ENCODE measurements at places on chromosomes 11 and 22.
A peak's percentile ranks its signal among the peaks of the same experiment; 100 is the strongest.

DNA sequence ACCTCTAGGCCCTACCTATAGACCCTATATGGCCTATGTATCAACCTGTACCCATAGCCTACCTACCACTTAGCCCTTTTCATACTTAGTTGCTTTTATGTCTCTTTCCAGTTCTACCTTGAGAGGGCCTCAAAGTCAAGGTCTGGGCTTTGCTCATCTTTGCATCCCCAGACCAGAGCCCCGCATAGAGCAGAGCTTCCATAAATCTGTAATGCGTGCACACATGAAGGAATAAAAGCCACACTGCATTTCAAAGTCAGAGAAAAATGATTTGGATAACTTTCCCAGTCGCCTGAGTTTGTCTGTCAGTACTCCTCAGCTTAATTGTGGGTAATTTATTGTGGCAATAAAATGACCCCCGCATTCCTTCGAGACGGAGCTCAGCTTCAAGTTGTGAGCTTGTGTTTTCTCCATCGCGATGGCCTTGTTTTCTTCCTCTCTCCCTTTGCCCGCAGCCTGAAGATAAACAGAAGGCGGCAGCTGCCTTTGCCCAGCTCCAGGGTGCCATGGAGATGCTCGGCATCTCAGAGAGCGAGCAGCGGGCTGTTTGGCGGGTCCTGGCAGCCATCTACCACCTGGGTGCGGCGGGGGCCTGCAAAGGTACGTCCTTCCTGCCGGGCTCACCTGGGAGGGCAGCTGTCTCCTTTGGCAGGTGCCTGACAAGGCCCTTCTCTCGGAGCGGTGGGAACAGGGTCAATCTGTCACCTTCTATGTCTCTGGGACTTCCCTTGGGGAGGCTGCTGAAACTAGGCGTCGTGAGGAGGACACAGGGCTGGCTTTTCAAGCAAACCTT is 55.7 kb downstream of the MYO18B start:
- DNase-seq = no peak

GRCh38 chr22:50310949-50311444 is 3.6 kb upstream of the PLXNB2 start:
- DNase-seq = peak; percentile 75

DNA sequence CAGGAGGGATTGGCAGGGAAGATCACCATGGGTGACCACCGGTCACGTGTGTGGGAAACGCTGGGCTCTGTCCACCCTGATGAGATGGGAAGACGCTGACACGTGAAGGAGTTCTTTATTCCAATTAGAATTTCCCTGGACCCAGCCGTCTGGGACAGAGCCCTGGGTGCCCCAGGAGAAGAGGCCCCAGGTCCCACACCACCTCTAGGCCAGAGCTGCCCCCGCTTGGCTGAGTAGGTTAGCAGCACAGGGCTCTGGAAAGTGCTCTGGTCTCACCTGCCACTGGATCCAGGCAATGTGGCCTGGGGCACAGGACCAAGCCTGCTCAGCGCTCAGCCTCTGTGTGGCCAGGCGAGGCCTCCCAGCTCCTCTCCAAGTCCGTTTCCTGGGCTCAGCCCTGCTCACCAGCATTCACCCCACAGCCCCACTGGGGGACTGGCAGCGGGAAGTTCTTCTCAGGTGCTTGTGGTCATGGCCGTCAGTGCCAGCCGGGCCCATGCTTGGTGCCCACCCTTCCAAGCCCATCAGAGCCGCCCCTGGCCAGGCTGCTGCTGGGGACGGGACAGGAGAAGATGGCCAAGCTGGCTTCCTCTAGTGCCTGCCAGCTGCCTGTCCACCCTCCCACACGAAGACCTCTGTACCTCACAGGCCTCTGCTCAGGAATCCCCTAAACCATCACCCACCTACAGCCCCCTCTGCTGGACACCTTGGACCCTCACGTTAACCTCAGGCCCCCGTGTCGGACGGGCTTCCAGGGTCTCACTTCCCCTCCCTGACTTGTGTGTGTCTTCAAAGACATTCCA is 62.5 kb upstream of the FGF3 start:
- DNase-seq = peak; percentile 62

DNA sequence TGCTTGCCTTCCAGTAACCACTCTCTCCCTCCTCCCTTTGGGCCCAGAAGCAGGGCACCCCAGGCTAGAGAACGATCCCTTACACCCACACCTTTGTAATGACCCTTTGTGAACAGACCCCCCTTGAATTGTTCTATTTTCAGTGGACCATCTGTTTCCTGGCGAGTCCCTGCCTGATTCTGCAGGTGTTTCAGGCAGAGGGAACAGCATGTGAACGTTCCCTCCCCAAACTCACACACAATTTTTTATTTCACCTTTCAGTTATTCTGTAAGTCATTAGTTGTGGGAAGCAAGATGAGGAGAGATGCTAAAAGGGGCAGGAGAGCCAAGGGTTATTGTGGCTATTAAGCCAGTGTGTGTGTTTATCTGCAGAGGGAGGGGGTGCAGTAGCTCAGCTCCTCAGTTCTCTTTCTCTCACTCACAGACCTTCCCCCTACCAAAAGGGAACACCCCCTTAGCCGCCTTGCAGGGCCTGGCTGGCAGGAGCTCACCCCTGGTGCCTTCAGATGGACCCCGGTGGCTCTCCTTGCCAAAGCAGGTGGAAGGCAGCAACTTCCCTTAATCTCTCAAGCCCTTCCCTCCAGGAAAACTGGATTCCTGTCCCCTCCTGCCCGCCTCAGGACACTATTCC is 64.8 kb upstream of the SPON1 start:
- DNase-seq = no peak

GRCh38 chr11:29093416-29094120 is 923.3 kb downstream of the KCNA4 start:
- DNase-seq = no peak

- DNase-seq = no peak
These were observed 39.4 kb upstream of the PRDM11 start for GRCh38 chr11:45107029-45107428.

DNA sequence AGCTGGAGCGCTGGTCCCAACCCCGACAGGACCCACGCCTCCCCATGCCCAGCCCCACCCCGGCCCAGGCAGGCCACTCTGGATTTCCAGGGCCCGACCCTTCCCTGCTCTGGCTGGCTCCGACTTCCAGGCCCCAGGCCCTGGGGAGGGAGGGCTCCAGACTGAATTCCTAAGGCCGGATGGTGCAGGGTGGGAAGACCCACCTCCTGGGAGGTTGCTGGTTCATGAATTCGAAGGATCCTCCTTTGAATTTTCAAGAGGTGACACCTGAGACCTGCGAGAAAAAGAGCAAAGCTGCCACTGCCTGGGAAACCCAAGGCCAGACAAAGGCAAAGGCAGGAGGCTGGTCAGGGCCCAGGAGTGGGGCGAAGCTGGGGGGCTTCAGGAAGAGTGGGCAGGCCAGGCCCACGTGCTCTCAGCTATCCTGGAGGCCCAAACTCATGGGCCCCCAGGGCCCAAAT is 47.0 kb upstream of the LINC01488 start:
- peak; percentile 28 for DNase-seq

- no peak for DNase-seq
These were observed 37.3 kb downstream of the GALNT18 start for GRCh38 chr11:11584530-11584810.

DNA sequence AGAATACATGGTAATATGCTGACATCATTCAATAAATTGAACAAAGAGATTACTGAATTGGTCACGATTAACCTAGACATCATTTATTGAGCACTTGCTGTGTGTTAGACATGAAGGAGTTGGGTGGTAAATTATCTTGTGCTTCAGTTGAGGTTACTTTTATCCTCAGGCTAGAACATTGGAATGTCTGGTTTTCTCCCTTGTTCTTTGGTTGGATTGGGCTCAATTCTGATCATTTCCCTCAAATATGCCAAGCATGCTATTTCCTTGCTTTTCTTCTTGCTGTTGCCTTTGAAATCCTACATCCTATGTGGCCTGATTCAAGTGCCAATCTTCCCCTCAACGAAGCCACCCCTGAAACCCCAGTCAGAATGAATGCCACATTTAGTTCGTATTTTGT is 65.8 kb downstream of the DEUP1 start:
- DNase-seq = no peak

DNA sequence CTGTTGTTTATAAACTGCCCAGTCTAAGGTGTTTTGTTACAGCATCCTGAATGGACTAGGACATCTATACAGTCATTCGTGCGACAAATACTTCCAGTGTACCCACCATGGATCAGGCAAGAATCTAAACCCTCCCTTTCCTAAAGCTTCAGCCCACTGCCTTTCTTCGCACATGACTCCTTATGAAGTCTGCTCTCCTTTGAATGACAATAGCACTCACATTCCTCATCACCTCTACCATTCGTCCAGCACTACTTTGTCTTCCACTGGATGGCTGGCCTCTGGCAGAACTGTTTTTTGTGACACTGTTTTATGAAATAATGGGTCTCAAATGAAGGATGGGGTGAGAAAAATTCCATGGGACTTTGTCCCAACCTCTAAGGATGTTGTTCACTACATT is 89.8 kb upstream of the LIN7C start:
- no peak for DNase-seq

- no peak for DNase-seq
These were observed 27.9 kb upstream of the KRTAP5-7 start for GRCh38 chr11:71499125-71499524.

DNA sequence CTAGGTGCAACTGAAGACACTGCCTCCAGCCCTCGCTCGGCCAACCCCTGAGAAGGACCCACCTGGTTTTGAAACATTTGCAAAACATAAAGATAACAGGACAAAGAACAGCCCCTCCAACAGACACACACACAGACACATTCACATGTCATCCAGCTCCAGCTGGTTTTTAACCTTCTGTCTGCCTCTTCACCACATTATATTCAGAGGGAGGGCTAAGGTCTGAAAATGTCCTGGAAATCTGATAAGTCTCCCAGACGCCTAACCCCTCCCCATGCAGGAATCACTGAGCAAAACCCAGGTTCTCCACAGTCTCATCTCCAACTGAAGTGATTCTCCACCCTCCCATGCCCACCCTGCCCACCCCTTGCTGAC is 29.4 kb downstream of the PACSIN2 start:
- no peak for DNase-seq

- DNase-seq = peak; percentile 78
These were observed 28.3 kb downstream of the OSBPL5 start for GRCh38 chr11:3136546-3137455.

DNA sequence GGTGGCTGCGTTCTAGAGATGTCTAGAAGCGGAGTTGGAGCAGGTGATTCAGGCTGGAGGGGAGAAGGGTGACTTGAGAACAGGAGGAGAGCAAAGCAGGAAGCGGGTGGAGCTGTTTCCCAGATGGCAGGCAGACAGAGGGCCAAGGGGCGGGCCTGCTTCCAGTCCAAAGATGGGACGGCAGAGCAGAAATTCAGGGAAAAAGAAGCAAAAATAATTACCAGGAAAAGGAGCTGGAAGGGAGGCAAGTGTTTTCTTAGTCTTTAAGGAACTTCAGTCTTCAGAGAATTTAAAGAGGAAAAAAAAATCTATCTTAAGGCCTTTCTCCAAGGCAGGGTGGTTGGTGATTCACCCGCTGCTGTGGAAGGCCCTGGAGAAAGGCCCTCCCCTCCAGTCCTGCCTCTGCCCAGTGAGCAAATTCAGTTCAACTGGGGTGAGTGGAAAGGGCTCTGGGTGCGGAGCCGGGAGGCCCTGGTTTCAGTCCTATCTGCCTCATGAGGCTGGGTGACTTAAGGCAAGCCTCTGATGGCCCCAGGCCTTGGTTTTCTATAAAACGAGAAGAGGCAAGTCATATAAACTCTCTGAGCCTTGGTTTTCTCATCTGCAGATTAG is 4.5 kb upstream of the CREB3L1 start:
- DNase-seq = peak; percentile 64

- no peak for DNase-seq
These were observed 4.9 kb downstream of the PSMD13 start for GRCh38 chr11:241634-242033.

- DNase-seq = no peak
These were observed 6.3 kb upstream of the CASTOR1 start for GRCh38 chr22:30295576-30295975.

DNA sequence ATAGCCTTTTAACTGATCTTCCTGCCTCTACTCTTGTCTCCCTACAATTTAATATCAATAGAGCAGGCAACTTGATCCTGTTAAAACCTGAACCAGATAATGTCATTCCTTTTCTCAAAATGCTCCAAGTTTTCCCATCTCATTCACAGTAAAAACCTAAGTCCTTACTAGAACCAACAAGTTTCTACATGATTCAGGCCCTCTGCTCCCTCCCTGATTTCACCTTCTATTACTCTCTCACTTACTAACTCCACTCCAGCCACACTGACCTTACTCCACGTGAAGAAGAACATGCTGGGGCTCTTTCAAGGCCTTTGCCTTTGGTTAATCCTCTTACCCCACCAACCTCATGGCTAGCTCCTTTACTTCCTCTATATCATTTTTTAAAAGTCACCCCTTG is 71.1 kb downstream of the PRCP start:
- no peak for DNase-seq

- no peak for DNase-seq
These were observed 76.1 kb upstream of the RTL6 start for GRCh38 chr22:44574057-44574639.

GRCh38 chr22:39097098-39098020 is at the start of gene APOBEC3H:
Gene APOBEC3H (plus strand): TSS chr22:39097244. CDS start chr22:39100279, 3,035 bp downstream.
- DNase-seq = no peak

DNA sequence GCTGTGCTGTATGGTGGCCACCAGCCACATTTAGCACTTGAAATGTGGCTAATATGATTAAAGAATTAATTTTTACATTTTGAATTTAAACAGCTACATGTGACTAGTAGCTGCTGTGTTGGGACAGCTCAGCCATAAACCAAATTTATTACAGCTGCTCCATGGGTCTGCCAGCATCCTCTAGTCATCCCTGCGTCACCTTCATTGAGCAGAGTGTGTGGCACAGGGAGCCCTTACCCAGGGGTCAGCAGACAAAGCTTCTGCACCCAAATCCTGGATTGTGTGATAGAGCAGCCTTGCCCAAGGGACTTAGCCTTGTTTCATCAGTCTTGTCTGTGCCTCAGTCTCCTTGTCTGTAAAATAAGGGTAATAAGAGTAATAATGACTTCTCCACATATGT is 19.4 kb upstream of the ACCSL start:
- no peak for DNase-seq

DNA sequence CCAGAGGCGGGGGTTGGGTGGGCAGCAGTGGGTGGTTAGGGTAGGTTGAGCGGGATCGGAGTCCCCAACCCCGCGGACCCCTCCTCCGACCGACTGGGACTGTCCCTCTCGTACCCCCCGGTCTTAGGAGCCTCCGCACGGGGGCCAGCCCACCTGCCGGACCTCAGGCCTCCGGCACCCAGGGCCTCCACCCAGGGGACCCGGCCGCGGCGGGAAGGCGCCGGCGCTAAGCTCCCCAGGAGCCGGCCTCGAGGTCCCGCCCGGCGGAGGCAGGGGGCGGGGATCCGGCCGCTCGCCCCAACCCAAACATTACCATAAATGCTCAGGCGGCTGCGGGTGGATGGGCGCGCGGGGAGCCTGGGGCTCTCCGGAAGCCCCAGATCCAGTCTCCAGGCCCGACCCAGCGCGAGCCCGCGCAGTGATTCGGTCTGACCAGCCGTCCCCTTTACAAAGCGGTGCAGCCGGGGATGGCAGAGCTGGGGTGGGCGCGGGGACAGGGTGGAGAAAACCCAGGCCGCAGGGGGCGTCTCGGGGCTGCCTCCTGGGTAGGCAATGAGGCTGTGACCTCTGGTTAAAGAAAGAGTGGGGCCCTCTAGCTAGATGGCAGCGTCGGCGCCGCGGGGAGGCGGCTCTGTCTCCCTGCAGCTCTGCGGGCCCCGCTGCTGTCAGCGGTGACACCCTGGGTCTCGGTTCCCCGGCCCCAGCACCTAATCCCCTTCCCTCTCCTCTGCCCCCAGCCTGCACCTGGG is 4.0 kb upstream of the MCAM start:
- peak; percentile 90 for DNase-seq

- no peak for DNase-seq
These were observed 236.7 kb downstream of the TTC28 start for GRCh38 chr22:28442711-28443525.

Measured in spleen (tissue), 13 donors.